ENCODE measurements at places on chromosomes 12 and 14.

DNA sequence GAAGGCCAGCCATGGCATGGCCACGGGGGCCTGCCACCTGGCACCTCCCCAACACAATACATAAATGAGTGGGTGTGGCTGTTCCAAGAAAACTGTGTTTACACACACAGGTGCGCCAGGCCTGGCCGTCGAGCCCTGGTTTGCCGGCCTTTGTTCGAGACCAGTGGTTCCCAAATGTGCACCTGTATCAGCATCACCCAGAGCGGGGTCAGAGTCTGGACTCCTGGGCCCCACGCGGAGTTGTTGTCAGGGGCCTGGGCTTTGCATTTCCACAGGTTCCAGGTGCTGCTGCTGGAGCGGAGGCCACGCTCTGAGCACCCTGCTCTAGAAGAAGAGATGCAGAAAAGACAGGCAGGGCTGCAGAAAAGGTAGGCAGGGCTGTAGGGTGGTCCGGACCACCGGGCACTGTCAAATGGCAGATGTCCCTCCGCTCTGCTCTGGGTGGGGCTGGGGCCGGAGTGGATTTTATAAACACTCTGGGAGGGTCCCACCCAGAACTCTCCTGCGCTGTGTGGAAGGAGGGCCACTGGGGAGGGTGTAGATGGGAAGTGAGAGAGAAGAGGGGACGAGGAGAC lies 4.2 kb upstream of the ASPG start:
- no peak for DNase-seq

GRCh38 chr14:54814076-54814475 lies 88.5 kb downstream of the GCH1 start:
- no peak for DNase-seq

DNA sequence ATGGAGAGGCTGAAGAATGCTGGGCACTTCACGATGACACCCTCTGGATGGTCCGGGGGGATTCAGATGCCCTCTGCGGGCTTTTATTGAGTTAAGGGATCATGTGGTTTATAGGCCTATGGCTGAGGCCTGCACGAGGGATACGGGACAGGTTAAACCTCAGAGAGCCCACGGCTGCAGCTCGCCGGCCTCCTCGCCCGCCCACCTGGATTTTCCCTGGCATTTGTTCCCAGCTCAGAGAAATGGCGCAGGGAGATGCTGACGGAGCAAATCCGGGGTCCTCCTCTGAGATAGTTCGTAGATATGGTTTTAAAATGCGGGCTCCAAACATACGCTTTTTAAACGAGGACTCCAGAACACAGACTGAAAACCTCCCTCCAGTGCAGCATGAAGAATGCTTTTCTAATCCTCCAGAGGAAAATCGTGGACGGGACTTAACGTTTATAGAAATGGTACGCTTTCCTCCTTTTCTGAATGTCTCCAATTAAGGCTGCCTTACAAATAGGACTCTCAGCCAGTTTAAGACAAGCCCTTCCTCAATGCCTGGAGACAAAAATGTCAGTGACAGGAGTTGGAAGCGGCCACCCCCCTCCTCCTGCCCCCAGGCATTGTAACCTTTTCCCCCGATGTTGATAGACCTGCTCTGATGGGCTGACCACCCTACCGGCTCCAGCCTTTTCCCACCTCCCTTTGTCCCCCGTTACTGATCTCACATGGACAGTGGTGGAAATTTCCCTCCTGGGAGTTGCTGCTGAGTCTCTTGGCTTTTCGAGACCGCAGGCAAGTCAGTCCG lies 16.6 kb downstream of the CCND2 start:
- no peak for DNase-seq

GRCh38 chr12:47021298-47021697 lies 58.1 kb upstream of the PCED1B start:
- DNase-seq = no peak

- no peak for DNase-seq
Observed at GRCh38 chr12:45565590-45565989, 163.9 kb upstream of the ARID2 start.

- DNase-seq = no peak
Observed at GRCh38 chr14:105860615-105861580, 334.5 kb downstream of the TMEM121 start.

- no peak for DNase-seq
Observed at GRCh38 chr14:99720941-99721791, 37.1 kb downstream of the CYP46A1 start.

DNA sequence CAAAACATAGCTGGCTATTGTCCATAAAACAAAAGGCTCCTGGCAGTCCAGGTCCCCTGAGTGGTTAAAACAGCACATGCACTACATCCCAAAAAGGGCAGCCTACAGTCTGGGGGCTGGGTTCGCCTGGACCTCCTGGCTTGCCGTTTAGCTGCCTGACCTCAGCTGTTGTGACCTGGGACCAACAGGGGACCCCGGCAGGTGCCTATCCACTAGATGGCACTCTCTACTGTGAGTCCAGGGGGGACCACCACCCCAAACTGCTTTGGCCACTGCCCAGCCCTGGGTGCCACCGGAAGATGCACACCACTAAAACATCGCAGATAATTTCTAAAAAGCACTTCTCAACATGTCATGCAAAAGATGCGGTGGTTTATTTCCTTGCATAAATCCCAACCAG lies 2.9 kb upstream of the RTL1 start:
- DNase-seq = no peak

GRCh38 chr14:101368629-101369028 lies 192.7 kb upstream of the DIO3 start:
- DNase-seq = no peak

DNA sequence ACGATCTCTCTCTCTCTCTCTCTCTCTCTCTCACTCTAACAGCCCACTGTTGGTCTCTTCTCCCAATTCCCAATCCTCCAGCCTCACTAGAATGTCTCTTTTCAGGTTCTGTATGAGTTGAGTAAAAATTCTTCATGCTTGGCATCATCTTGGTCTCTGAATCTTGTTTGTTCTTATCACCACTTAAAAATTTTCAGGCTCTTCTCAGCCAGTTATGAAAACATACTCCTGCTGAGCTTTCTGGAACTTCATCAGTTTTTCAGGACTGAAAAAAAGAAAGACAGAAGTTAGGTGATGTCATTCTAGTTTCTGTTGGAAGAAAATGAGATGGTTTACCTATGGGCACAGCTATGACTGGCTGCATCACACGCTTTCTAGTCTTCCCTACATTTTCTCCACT lies 11.5 kb upstream of the IL22 start:
- DNase-seq = no peak

GRCh38 chr14:87080146-87080545 lies 912.8 kb downstream of the GALC start:
- DNase-seq = no peak

DNA sequence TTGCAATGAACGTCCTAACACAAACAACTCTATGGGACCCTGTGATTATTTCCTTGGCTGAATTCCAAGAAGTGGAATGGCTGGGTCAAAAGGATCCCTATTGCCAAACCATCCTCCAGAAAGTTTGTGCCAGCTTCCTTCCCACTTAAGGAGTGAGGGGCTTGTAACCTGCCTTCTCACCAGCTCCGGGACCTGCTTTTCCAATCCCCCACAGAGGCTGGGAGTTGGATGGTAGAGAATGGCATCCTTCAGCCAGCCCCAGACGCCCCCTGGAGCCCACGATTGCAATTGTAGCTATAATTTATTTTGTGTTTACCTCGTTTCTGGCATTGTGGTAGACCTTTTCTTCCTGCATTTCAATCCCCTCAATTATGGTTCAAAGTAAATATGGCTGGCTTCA lies 9.7 kb upstream of the ZDHHC22 start:
- DNase-seq = no peak

DNA sequence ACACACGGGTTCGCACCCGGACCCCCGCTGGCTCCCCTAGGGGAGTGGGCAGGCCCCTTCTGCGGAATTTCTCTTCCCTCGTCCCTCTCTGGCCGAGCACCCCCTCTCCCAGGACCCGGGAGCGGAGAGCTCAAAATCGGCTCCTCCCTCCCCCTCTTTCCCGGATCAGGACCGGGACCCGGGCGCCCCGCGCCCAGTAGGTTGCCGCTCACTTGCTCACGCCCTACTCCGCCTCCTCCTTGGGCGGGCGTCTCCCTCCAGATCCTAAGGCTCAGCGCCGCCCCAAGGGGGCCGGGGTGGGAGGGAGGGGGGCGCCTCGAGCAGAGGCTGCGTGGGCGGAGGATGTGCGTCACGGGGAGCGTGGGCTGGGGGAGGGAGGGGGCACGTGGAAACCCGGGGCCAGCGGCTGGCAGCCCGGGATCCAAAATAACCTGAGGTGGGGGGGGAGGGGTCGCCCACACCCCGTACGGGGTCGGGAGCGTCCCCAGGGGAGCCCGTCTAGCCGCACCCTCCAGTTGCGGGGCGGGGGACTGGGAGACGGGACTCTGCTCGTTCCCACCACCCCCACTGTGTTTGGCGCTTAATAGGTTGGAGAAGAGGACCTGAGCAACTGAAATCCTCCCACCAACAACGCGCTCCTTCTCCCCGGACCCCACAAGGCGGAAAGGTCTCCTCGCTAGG lies 1.8 kb upstream of the NAB2 start:
- DNase-seq = peak; percentile 96

DNA sequence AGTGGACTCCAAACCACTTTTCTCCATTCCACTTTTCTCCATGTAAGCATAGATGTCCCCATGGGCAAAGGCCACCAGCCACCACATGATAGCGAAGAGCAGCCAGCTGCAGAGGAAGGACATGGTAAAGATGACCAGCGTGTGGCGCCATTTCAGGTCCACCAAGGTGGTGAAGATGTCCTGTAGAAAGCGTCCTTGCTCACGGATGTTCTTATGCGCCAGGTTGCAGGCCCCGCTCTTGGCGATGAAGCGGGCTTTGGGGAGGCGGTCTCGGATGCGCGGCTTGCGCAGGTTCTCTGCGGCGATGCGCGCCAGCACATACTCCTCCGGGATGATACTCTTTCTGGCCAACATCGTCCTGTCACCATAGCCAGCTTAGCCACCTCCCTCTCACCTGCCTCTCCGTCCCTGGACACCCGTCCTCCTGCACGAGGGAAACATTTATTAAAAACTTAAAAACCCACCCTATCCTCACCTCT lies 1.2 kb downstream of the KCNJ8 start:
- DNase-seq = no peak

DNA sequence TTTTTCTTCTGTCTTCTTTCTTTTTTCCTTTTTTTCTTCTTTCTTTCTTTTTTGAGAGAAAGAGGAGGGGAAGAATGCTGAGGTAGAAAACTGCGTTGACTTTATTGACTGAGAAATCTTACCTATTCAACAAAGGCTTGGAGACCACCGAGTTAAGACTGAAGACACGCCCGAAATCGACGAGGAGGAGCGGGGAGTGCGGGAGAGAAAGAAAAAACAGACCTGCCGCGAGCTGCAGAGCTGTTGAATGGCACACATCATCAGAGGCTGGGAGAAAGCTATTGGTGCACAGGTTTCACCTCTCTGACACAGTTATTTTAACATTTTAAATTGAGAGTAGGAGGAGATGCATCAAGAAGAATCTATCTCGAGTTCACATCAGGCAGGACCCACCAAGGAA lies 5.1 kb downstream of the ASCL1 start:
- DNase-seq = no peak

GRCh38 chr12:614411-614970 lies 48.8 kb downstream of the NINJ2 start:
- no peak for DNase-seq

DNA sequence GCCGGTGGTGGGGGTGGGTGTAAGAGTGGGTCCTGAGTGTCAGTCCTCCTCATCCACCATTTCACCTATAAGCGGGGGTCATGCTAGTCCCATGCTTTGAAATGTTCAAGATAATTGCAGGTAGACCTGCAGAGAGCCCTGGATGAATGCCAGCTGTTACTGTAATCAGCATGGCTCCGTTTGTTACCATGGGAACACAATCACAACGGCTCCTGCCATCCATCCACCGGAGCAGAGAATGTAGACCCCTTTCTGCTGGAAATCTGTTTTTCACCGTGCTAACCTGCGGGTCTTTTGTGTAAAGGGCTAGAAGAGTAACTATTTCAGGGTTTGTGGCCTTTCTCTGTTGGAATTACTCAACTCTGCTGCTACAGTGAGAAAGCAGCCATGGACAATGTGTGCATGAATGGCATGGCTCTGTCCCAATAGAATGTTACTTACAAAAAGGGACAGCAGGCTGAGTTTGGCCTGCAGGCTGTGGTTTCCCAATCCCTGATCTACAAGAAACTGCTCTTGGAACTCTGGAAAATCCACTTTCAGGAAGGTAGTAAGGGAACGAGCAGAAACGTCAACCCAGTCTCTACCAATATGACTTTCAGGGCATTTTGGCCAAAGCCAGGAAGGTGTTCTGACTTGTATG lies 36.1 kb downstream of the KCTD10 start:
- DNase-seq = no peak

- no peak for DNase-seq
Observed at GRCh38 chr12:130141105-130141504, 21.2 kb upstream of the FZD10 start.

DNA sequence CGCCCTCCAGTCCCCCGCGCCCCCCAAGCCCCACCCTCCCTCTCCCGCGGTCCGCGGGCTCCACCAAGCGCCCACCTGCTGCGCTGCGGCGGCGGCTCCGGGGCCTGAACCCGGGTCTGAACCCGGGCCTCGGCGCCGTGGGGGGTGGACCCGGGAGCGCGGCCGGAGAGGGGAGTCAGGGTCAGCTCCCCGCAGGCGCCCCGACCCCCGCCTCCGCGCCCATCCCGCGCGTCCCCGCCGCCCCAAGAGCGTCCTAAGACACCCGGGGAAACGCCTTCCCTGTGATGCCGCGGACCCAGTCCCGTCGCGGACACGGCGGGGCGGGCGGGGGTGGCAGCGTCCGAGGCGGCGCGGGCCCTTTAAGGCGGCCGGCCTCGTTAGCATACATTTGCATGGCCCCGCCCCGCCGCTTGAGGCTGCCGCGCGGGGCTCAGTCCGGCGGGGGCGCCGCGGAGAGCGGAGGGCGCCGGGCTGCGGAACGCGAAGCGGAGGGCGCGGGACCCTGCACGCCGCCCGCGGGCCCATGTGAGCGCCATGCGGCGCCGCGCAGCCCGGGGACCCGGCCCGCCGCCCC lies at the start of gene MMP17:
MMP17 (plus strand) TSS at position 433 of the 574 bp plus-strand sequence; CDS start at position 535, 102 bp downstream.
- no peak for DNase-seq

DNA sequence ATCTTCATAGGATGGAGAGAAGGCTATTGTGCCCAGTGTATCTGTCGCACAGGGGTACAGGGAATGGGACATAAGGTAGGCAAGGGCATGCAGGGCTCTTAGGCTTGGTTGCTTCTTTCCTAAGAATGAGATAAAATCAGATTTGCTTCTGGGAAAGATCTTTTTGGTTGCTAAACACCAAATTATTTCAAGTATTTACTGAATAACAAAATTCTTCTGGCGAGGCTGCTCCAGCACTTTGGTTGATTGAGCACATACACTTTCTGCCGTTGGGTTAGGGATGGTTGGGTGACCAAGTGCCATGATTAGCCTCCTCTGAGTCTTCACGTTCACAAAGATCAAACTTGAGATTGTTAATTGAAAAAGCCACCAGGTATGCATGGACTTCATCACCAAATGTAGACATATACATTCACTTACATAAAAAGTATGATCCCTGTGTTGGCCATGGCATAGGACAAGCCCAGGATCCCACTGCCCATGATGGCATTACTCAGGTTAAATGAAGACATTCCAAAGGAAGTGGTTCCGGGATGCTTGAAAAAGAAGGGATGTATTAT lies 38.2 kb downstream of the SLC38A4 start:
- DNase-seq = no peak

GRCh38 chr14:33184587-33184986 lies 245.9 kb downstream of the NPAS3 start:
- no peak for DNase-seq

- no peak for DNase-seq
Observed at GRCh38 chr14:62162998-62163589, 400.9 kb downstream of the SNAPC1 start.

Data from stimulated activated CD8-positive, alpha-beta memory T cell treated with anti-CD3 and anti-CD28 coated beads, Interleukin-12 subunit alpha, Interleukin-12 subunit beta, amount 100 ng/mL, for 4 hours (primary cell).